Hepatocyte (in vitro differentiated cells): ENCODE measurements at places on chromosomes 4 and X.

DNA sequence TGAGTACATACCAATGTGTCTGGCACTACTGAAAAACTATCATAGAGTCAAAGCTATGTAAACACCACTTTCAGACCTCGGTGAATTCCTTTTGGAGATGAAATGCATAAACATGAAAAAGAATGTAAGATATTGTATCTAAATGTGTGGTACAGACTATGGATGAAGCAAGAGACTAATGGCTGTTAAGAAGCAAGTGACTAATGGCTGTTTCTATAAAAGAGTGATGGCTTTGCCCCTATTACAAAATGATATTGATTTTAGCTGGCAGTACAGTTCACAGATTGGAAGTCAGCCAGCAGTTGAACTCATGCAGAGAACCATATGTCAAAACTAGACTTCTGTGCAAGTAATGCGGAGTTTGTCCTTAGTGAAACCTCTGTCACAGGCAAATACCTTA is 359.3 kb downstream of the GRXCR1 start:
- DNase-seq = peak; percentile 5

- DNase-seq = no peak
Measured at GRCh38 chr4:179569549-179569948, 2127.3 kb upstream of the AGA start.

GRCh38 chr4:182749667-182750167 is 167.5 kb downstream of the DCTD start:
- no peak for DNase-seq

GRCh38 chrX:13081395-13082205 is 37.2 kb upstream of the FAM9C start:
- DNase-seq = no peak
